NCI-H1417 treated with DMSO at 0.1 percent for 48 hours (cell line): ENCODE measurements at places on chromosomes 6 and 20.

DNA sequence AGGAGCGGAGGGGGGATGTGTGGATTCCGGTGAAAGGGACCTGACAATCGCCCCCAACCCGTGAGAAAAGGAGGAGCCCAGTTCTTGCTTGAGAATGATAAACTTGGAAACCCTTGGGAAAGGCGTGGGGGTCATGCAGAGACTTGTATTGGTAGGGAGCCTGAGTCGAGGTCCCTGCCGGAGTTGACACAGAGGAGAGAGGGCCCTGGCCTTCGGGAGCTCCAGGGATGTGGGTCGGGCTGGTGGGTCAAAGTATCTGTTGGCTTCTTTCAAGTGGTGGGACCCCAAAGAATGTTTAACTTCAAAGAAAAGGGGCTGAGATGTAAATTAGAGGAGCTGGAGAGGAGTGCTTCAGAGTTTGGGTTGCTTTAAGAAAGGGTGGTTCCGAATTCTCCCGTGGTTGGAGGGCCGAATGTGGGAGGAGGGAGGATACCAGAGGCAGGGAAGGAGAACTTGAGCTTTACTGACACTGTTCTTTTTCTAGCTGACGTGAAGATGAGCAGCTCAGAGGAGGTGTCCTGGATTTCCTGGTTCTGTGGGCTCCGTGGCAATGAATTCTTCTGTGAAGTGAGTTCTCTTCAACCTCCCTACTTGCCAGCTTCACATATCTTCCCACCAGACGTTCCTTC, 571 bp downstream of the CSNK2B start:
- no peak for DNase-seq

- DNase-seq, result no peak
Observed at GRCh38 chr6:87287251-87287650, 35.1 kb upstream of the SMIM8 start.

GRCh38 chr6:39876826-39877225, 57.4 kb downstream of the MOCS1 start:
- DNase-seq, result no peak

DNA sequence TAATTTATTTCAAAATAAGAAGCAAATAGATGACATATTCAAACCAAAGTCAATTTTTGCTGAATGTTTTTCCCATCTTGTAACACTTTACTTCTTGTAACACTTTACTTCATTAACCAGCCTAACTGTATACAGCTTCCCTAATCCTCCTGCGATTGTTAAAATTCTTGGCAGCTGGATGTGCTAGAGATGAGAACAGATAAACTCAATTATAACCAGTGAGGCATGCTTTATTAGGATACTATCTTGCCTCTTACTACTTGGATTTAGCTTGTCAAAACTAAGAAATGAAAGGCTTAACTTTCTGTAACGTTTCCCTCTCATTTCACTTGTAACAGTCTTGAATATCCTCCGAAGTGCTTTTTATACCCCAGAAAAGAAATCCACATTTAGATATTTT, 94.1 kb upstream of the BMP5 start:
- no peak for DNase-seq

DNA sequence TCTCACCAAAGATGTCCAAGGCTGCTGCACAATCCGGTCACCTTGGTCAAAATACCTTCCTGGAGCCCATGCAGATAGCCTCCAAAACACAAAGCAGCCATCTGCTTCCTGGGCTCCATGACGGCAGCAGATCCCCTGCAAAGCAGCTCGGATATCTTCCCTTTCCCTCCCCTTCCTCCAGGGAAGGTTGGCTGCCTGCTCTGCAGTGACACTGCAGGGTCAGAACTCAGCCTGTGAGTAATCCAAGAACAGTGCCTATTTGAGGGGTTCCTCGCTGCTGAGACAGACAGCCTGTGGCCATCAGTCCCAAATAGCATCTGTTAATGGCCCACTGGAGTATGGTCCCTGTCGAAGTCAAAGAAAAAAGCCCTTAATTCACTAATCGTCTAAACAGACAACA, 270.8 kb downstream of the PREX1 start:
- DNase-seq, result no peak

DNA sequence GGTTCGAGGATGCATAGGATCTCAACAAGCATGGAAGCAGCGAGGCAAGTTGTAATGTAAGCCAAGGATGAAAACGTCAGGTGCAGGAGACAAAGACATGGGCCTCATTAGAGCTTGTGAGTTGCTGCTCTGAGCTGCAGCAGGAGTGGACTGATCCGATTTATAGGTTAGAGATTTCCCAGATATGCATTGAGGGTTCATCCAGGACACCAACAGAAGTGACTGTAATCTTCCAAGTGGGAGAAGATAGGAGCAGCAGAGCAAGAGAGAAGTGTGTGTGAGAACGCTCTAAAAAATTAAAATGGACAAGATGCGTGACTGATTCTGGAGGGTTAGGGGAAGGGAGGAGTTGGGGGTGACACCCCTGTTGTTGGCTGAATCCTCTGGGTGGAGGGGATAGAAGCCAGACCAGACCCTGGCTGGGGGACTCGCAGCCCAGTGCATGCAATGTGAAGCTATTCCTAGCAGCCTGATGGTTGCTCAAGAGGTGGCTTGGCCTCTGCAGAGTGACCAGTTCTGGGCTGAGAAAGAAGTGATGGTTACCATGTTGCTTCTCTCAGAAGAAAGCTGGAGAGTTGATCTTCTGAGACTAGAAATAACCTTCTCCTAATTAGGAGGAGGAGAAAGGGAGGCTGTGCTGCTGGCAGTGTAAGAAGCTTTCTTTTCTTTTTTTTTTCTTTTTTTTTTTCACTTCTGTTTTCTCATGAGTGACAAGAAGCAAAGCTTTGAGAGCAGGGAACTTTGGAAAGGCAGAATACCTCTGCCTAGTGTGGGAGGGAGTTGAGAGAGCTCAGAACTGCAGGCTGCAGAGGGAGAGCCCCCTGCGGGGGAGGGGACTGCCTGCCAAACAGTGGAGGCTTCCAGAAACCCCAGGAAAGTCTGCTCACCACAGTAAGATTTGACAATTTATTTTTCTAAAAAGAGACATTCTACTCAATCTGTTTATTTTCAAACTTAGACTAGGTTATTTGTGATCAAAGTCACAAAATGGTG, 116.9 kb downstream of the SLX4IP start:
- no peak for DNase-seq

GRCh38 chr6:100730001-100730980, 150.8 kb downstream of the ASCC3 start:
- no peak for DNase-seq

DNA sequence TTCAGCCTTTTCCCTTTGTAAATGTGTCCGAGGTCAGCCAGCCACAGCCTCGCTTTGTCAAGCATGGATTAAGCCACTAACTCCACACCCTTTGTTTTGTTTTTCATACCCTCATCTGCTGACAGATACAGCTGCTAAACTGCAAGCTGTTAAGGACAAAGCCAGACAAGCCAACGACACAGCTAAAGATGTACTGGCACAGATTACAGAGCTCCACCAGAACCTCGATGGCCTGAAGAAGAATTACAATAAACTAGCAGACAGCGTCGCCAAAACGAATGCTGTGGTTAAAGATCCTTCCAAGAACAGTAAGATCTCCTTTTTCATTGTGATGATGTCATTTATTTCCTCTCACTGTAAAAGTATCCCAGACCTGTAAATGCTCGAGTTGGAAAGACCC, 269.3 kb downstream of the ARHGAP18 start:
- no peak for DNase-seq

- DNase-seq, result no peak
Observed at GRCh38 chr6:127115084-127115655, 3.3 kb upstream of the RSPO3 start.

DNA sequence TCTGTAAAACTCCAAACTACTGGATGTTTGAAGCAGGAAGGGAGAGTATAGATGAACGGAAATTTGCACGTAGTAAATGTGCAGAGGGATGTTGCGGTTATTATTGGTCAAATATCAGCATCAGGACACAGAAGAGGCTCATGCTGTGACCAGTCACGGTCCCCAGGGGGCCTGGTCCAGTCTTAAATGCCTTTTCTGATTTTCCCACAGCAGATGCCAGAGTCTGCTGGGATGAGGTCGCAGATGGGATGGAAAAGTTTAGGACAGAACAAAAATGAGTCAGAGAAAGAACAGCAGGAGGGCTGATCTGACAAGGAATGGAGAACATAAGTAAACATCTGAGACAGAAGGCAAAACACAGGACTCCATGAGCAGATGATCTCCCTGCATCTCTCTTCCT, 11.7 kb upstream of the SIRPG start:
- DNase-seq, result no peak

GRCh38 chr20:16944745-16945144, 196.6 kb downstream of the OTOR start:
- no peak for DNase-seq

DNA sequence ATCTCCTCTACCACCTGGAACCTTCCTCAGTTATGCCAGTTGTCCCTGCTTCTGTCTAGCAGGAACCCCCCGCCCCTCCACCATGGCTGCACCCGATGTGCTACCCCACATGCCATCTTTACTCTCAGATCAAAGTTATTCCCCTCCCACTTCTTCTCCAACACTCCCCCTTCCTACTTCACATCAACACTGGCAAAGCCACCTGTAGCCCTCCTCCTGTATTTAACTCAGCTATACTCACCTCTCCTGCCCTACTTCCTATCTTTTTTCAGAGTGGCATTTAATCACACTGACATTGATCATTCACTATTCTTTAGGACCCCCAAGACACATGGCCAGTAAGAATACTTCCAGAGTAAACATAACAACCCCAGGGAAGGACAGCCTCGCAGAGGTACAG, 84.3 kb downstream of the MBOAT1 start:
- no peak for DNase-seq

- DNase-seq, result no peak
Observed at GRCh38 chr6:73832313-73832712, 136.3 kb downstream of the CD109 start.

DNA sequence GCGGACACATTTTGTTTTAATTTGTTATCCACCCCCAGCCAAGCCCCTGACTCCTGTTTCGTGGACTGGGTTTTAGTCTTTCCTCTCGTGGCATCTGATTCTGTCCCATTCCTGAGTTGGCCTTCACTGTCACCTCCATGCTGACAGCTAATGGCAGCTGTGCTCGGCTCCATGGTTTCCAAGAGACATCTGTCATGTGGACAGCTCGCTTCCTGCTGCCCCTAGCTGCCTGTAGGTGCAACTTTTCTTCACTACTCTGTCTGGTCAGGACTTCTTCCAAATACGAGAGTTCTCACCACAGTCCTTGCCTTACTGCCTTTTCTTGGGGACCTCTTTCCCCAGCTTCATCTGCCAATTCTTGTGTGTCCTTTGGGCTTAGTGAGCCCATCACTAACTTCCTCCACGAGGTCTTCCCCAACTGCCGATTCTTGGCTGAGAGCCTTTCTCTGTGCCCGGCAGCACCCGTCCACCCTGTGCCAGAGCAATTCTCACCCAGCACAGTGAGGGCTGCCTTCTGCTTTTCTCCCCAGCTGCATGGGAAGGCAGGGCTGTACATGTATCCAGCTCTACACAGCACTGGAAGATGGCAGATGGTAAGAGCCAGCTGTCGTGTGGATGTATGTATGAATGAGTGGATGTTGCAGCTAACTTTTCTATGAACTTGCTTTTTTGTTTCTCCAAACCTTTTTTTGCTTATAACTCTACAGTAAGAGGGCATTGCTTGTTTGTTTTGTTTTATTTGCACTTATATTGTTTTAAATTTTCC, 140.4 kb downstream of the F13A1 start:
- no peak for DNase-seq

- no peak for DNase-seq
Observed at GRCh38 chr6:14408446-14408845, 290.9 kb downstream of the CD83 start.

DNA sequence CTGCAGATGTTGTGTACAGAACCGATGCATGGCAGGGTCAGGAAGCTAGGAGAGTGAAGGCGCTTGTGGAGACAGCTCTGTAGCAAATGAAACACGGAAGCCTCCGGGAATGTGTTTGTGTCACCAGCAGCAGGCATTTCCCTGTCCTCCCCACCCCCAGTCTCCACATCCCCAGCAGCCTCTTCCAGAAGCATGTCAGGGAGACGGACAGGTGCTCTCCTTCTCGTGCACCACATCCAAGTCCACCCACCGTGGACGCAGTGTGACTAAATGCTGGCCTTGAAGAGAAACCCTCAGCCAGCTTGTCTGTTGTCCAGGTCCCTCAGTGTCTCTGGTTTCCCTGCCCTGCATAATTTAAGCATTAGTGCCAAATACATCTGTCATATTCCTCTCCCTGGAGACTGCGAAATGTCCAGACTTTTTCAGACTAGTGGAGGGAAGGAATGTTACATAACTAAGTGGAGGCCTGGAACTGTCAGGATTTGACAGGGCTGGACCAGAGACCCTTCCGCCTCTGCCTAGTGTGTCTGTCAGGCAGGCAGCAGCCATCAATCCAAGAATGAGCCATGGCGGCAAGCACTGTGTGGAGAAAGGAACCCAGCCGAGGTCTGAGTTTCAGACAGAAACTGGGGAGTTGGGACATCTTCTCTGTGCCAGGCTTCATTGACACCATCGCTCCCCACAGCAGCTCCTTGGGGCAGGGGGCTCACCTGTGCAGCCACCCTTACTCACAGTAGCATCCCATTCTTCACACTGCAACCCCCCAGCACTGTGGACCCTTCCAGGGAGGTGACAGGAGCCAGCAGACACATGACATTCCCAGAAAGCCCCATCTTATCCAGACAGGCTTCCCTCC, 26.6 kb upstream of the PI16 start:
- no peak for DNase-seq

DNA sequence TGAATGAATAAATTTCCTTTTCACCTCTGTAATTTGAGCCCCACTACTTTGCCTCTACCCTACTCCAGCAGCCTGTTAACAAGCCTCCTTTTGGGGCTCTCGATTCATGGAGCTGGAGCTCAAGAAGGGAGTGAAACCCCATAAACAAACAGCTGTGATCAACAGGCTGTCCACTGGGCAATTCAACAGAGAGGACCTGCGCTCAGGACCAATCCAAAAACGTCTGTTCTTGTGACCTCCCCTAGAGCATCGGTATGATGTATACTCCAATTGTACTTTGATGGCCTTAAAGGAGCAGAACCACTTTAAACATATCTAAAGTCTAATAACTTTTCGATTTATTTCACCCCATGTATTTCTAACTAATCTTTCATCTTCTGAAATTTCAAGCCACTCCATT, 37.4 kb downstream of the HIVEP2 start:
- no peak for DNase-seq

DNA sequence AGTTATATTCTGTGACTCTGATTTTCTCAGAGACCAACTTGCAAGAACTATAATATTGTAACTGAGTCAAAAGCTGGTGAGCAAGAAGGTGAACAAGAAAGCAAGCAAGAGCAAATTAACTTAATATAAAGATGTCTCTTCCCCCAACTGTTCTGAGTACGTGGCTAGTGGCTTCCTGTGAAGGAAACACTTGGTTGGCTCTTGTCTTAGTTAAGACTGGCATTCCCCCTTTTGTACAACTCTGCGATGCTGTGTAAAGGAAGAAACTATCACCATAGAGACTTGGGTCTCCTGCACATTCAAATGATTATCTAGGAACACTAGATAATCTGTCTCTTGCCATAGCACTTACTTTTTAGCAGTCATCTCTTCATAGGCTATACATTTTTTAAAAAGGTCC, 47.3 kb upstream of the TNFAIP3 start:
- no peak for DNase-seq
